ENCODE measurements at places on chromosomes 3 and 15.

GRCh38 chr3:84965141-84965540 is 6.4 kb downstream of the CADM2 start:
- no peak for DNase-seq

- no peak for DNase-seq
These were observed 120.5 kb downstream of the TMEM108 start for GRCh38 chr3:133158686-133159085.

DNA sequence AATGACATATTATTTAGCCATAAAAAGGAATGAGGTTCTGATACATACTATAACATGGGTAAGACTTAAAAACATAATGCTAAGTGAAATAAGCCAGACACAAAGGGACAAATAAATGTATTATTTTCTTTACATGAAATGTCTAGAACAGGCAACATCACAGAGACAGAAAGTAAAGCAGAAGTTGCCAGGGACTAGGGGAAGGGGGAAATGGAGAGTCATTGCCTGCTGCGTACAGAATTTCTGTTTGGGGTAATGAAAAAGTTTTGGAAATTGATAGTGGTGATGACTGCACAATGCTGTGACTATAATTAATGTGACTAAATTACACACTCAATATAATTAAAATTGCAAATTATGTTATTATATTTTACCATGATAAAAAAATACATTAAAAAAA is 99.9 kb downstream of the ANO10 start:
- DNase-seq: no peak

- DNase-seq: no peak
These were observed 14.9 kb downstream of the SH3GL3 start for GRCh38 chr15:83462026-83462425.

DNA sequence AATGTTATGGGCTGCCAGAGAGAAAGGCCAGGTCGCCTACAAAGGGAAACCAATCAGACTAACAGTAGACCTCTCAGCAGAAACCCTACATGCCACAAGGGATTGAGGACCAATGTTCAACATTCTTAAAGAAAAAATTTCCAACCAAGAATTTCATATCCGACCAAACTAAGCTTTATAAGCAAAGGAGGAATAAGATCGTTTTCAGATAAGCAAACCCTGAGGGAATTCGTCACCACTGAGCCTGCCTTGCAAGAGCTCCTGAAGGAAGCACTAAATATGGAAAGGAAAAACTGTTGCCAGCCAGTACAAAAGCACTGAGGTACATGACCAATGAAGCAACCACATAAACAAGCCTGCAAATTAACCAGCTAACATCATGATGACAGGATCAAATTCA is 33.1 kb downstream of the PYGO1 start:
- DNase-seq: no peak

DNA sequence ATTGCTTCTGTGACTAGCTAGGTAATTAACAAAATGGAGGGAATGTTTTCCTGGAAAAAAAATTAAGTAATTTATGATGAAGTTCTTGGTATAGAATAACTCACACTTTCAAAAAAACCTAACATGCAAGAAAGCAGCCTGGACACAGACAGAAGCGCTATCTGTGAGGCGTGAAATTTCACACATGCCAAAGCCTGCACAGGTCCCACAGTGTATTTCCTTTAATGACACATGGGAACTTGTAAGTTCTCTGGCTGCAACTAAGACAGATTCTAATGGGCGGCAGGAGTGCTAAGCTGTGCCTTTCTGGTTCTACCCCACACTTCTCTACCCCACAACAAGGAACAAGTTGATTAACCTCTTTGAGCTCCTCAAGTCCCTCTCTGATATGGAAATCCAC is 84.9 kb upstream of the NEO1 start:
- no peak for DNase-seq

DNA sequence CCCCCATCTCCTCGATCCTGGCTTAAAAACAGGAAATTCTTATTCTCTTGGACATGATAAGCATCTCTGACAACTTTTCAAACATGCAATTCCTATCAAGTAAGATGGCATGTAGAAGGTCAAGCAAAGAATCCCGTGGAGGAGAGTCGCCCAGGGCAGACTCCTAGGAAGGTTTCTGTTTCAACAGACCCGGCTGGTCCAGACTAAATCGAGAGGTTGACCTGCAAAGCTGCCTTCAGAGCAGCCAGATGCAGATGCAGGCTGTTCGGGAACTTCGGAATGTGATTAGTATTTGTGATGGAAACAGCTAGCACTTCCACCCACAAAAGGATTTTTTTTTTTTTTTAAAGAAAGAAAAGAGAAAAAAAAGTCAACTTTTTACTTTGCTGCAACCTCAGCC is 216.8 kb downstream of the NR1D2 start:
- DNase-seq: no peak

- DNase-seq: no peak
These were observed 211.9 kb upstream of the PRICKLE2 start for GRCh38 chr3:64437131-64437530.

DNA sequence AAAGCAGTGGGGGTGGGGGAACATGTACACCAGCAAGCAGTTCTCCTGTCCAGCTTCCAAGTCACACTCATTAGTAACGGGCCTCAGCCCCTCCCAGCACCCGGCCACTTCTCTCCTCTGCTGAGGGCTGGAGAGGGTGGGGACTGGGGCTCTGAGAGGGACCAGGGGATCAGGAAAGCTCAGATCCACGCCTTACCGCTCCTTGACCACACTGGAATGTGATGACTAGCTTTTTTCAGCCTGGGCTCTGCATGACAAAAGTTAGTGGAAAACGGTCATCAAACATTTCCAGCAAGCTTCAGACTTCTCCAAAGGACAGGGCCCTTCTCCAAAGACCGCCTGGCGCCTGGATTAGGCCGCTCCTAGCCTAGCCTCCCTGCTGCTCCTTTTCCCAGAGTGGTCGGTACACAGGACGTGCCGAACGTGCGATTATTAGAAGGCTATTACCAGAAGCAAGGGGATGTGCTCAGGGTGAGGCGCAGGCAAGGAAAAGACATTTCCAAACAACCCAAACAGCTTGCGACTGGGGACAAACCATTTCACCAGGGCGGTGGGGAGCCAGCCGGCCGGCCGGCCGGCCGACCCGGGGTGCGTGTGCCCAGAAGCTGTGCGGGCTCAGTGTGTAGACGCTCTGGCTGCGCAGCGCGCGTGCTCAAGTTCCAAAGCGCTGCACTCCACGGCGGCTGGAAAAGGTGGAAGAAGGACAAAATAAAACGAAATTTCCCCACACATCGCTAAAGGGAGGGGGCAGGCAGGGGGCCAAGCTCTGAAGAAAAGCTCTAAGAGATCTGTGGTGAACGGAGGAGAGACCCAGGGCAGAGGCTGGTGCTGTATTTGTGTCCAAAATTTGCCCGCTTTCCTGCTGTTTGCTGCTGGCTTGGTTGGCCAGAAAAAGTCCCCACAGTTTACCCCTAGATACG is 51.0 kb upstream of the SSR3 start:
- DNase-seq: no peak

DNA sequence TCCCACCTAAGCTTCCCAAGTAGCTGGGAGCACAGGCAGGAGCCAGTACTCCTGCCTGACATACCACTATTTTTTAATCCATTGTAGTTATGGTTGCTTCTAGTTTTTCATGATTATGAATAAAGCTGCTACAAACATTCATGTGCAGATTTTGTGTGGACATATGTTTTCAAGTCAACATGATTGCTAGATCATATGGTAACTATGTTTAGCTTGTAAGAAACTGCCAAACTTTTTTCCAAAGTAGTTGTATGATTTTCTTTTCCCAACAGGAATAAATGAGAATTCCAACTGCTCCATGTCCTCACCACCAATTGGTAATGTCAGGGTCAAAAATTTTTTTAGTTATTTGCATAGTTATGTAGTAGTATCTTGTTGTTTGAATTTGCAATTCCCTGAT is 136.8 kb upstream of the THRB start:
- no peak for DNase-seq

GRCh38 chr3:179715582-179715981 is 62.7 kb downstream of the USP13 start:
- no peak for DNase-seq
